CD4-positive, alpha-beta T cell (primary cell): ENCODE measurements at places on chromosomes 5 and 9. TPM values are rescaled to one million over a fixed set of nuclear protein-coding genes. Genes with fewer than 3 reads are reported as not detected.

The HRH2 gene
- 3.4 TPM for total RNA-seq

The DUSP1 gene
- 761 TPM for total RNA-seq

The RORB gene
- total RNA-seq = not detected

The C5orf58 gene
- not detected for total RNA-seq

The IFNA21 gene
- total RNA-seq = not detected

The TNC gene
- 0.05 TPM for total RNA-seq

The ZNF169 gene
- total RNA-seq = 3.5 TPM

The ECSCR gene
- not detected for total RNA-seq

The FGFR4 gene
- total RNA-seq = 3.1 TPM

DNA sequence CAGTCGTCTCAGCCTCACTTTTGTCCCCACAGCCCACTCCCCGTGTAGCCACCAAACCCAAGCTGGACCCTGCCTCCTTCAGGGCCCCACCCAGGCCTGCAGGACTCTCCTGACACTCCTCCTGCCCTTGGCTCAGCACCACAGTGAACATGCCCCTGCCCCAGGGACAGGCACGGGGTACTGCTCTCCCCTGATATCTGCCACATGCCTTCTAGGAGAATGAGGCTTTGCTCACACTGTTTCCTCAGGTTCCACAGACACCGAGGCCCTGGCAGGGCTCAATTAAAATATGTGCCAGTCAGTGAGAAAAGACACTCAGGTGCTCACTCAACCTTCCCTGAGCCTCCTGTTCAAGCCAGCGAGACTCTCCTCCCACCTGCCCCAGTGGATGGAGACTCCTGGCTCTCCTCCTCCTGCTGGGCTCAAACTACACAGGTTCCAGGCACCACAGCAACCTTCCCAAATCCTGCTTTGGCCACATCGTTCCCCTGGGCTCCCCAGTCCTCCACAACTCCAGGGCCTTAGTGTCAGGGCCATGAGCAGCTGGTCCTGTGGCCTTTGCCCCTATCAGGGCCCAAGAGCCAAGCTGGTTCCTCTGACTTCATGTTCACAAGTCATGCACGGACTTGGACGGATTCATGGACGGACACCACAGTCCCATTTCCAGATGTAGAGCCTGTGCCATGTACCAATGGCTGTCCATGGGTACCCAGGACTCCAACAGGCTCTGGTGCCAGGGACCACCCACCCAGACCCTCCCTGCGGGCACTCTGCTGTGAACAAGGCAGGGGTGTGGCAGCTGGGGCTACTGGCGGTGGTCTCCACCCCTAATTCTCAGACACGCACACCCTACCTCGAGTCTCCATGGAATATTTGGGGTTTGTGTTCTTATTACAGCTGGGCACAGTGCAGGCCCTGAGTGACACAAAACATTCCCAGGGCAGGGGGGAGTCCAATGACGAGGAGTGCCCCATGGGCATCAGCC lies 36.6 kb downstream of the BICD2 start:
- DNase-seq = no peak
- H3K4me1 ChIP-seq = no peaks in the 10 kb centered on the region

DNA sequence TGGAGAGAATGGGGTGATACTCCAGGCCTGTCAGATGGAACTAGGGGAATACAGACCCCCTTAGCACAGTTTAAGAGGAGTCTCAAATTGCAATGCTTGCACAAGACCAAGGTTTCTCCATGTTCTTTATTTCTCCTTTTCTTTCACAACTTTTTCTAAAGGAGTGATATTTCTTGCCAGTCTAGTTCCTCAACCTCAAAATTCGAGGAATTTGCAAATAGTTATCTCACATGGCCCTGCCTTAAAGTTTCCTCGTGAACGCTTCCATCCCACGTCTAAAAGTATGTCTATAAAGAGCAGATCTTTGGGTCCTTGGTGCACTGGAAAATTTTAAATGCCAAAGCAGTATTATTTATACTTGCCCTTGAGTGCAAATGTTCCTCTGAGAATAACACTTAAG lies 373.8 kb upstream of the KLF4 start:
- H3K27ac ChIP-seq = no peak overlapping the region
- H3K4me1 ChIP-seq = peaks cover 3% of the 10 kb centered on the region
- no peak for DNase-seq
- H3K36me3 ChIP-seq = no peaks in the 10 kb centered on the region
- no peaks in the 10 kb centered on the region for H3K27me3 ChIP-seq

DNA sequence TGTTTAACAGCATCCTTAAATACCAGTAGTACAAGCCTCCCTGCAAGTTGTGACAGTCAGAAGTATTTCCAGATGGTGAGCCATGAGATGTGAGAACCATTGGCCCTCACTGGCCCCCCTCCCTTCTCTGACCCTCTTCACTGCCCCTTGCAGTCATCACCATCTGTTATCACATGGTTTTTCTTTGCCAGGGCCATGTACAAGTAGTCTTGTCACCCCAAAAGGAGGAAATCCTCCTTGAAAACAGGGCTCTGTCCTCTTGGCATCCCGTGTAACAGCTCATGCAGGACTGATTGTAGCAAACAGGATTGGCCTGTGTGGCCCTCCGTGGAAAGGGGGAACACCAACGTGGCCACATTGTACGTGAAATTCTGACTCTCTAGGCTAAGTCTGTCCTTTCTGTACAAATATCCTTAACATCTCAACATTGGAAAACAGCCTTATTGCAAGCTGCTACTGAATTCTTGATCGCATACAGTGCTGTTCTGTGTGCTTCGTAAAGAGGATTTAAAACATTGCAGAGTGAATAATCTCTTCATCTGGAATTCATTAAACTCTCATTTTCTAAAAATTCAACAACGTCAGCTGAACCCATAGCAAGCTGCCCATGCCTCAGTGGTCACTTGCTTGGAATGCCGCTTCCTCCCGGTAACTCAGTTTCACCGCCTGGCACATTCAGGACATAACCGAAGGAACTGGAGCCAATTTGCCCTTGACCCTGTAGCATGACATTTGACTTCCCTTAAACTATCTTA lies 171.7 kb downstream of the ATPSCKMT start:
- H3K27ac ChIP-seq = no peak overlapping the region
- no peaks in the 10 kb centered on the region for H3K27me3 ChIP-seq
- DNase-seq = no peak
- H3K4me1 ChIP-seq = no peaks in the 10 kb centered on the region

DNA sequence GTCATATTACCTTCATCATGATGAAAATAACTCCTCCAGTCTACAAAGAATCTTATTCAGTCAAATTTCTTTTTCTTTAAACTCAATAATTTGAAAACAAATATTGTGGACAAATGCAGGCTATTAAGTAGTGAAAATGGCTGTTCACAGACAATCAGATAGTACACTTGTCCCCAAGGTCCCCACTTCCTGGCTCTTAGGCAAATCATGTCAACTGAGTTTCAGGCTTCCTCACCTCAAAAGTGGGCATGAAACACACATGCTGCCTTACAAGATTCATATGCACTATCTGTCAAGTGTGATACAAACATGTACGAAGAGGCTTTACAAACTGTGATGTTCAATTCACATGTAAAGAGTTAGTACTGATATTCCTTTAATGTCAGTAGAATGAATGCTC lies 385.2 kb upstream of the SEMA6A start:
- H3K4me3 ChIP-seq = no peak overlapping the region
- DNase-seq = no peak
- no peaks in the 10 kb centered on the region for H3K4me1 ChIP-seq
- H3K27ac ChIP-seq = no peak overlapping the region
- H3K36me3 ChIP-seq = no peaks in the 10 kb centered on the region

- no peaks in the 10 kb centered on the region for H3K36me3 ChIP-seq
- H3K4me1 ChIP-seq = no peaks in the 10 kb centered on the region
- H3K27me3 ChIP-seq = no peaks in the 10 kb centered on the region
- DNase-seq = no peak
Observed at GRCh38 chr5:125440905-125441304, 694.5 kb upstream of the ZNF608 start.

DNA sequence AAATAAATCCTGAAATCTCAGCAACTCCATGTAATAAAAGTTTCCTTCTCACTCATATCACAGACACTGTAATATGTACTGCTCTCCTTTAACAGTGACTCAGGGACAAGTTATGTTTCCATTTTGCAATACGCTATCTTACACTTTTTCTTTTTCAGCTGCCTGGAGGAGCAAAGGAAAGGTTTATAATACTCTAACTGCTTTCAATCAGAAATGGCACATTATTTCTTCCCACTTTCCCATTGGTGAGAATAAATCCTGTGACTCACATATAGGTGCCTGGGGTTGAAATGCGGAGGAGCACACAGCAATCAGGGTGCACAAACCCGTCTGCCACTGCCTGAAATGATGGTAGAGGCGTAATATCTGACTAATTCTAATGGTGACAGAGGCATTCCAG lies 186.6 kb downstream of the HINT1 start:
- H3K27me3 ChIP-seq = no peaks in the 10 kb centered on the region
- H3K4me3 ChIP-seq = no peak overlapping the region
- DNase-seq = no peak
- no peaks in the 10 kb centered on the region for H3K36me3 ChIP-seq
- H3K27ac ChIP-seq = no peak overlapping the region

DNA sequence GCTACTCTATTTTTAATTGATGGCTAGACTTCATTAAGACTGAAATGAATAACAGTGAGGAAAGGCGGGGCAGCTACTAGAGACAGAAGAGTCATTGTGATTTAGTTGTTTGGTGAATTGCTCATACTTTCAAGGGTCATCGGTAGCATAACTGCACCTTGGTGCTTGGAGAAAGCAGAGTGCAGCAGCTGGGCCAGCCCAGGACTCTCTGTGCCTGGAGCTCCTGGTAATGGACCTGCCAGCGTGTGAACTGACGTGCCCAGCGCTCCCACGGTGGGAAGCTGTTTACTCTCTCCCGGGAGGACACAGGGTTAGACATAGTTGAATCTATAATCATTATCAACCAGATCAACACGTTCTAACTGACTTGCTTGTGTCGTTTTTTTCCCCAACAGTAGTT lies 42.9 kb downstream of the LURAP1L start:
- H3K27ac ChIP-seq = no peak overlapping the region
- H3K4me3 ChIP-seq = no peak overlapping the region
- DNase-seq = no peak
- no peaks in the 10 kb centered on the region for H3K27me3 ChIP-seq
- no peaks in the 10 kb centered on the region for H3K4me1 ChIP-seq

- no peak for DNase-seq
- no peaks in the 10 kb centered on the region for H3K27me3 ChIP-seq
- H3K36me3 ChIP-seq = no peaks in the 10 kb centered on the region
- no peaks in the 10 kb centered on the region for H3K4me1 ChIP-seq
Observed at GRCh38 chr9:16664211-16664610, 206.3 kb downstream of the BNC2 start.

GRCh38 chr9:35518225-35518821 lies 28.4 kb downstream of the RUSC2 start:
- no peaks in the 10 kb centered on the region for H3K27me3 ChIP-seq
- DNase-seq = no peak
- H3K36me3 ChIP-seq = no peaks in the 10 kb centered on the region
- H3K27ac ChIP-seq = no peak overlapping the region

DNA sequence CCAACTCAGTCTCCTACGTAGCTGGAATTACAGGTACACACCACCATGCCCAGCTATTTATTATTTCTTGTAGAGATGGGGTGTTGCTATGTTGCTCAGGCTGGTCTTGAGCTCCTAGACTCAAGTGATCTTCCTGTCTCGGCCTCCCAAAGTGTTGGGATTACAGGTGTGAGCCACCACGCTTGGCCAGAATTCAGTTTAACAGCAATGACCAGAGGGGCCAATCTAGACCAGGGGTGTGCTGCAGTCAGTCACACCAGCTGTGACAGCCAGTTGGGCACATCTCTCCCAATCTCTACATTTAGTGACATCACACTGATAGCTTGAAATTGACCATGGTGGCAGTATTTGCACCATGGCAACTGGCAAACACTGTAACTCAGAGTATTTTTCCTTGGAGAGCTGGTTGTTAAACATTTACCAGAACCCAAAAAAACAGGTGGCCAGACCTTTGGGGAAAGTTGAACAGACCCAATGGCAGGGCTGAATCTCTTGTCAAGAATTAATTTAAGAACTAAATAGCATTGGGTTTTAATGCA lies 67.7 kb upstream of the UBTD2 start:
- no peak overlapping the region for H3K27ac ChIP-seq
- no peak overlapping the region for H3K4me3 ChIP-seq
- H3K4me1 ChIP-seq = no peaks in the 10 kb centered on the region
- DNase-seq = no peak
- H3K27me3 ChIP-seq = no peaks in the 10 kb centered on the region

GRCh38 chr5:142813220-142813619 lies 43.0 kb downstream of the ARHGAP26 start:
- DNase-seq = no peak
- no peak overlapping the region for H3K27ac ChIP-seq
- H3K27me3 ChIP-seq = no peaks in the 10 kb centered on the region
- H3K4me1 ChIP-seq = peaks cover 2% of the 10 kb centered on the region
- H3K36me3 ChIP-seq = peaks cover 2% of the 10 kb centered on the region
- H3K4me3 ChIP-seq = no peak overlapping the region

GRCh38 chr9:135255841-135256580 lies 168.5 kb downstream of the OLFM1 start:
- H3K4me1 ChIP-seq = no peaks in the 10 kb centered on the region
- no peak overlapping the region for H3K27ac ChIP-seq
- no peaks in the 10 kb centered on the region for H3K27me3 ChIP-seq

DNA sequence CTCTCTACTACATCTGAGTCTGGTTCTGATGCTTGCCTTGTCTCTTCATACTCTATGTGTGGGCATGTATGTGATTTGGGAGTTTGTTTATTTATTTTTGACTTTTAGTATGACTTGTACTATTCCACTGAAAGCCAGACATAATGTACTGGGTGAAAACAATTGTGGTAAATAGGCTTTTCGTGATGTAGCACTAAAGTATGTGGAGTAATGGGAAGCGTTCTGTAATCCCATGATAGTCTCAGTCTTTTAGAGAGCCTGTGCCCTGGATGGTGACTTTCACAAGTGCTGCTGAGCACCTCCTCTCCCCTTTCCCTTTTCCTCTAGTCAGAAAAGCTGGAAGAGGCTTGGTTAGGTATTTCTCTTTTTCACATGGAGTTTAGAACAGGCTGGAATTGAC lies 85.8 kb upstream of the S1PR3 start:
- no peak overlapping the region for H3K4me3 ChIP-seq
- peaks cover 5% of the 10 kb centered on the region for H3K27me3 ChIP-seq
- no peak for DNase-seq
- H3K36me3 ChIP-seq = no peaks in the 10 kb centered on the region
- H3K27ac ChIP-seq = no peak overlapping the region

GRCh38 chr5:59097712-59098111 lies 514.8 kb downstream of the RAB3C start:
- H3K27me3 ChIP-seq = no peaks in the 10 kb centered on the region
- no peak overlapping the region for H3K27ac ChIP-seq
- no peak for DNase-seq
- H3K4me1 ChIP-seq = peaks cover 13% of the 10 kb centered on the region
- H3K36me3 ChIP-seq = no peaks in the 10 kb centered on the region

DNA sequence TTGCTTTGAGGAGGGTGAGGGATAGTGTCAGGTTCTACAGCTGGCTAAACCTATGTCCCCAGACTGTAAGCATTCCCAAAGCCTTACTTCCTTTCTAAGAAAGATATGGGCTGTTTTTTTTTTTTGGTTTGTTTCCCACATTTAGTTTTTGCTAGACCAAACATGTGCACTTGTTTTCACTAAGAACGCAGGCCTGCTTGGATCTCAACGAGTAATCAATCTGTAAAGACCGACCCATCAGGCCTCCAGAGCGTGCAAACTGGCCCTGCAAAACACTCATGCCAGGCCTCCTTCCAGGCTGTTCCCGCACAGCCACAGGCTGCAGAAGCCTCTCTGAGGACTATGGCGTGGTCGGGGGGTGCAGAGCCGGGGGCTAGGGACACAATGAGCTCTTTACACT lies 304.8 kb upstream of the PANK3 start:
- H3K27me3 ChIP-seq = peaks cover 3% of the 10 kb centered on the region
- no peaks in the 10 kb centered on the region for H3K36me3 ChIP-seq
- H3K4me3 ChIP-seq = no peak overlapping the region
- H3K27ac ChIP-seq = no peak overlapping the region
- no peaks in the 10 kb centered on the region for H3K4me1 ChIP-seq
- DNase-seq = no peak
